Fibroblast of villous mesenchyme (primary cell): ENCODE measurements at places on chromosomes 1 and 21.
A peak's percentile ranks its signal among the peaks of the same experiment; 100 is the strongest.

- peak; percentile 56 for DNase-seq
Observed at GRCh38 chr1:30955448-30956015, 47.0 kb upstream of the SDC3 start.

- DNase-seq: no peak
Observed at GRCh38 chr1:239655023-239655422, 268.7 kb downstream of the CHRM3 start.

DNA sequence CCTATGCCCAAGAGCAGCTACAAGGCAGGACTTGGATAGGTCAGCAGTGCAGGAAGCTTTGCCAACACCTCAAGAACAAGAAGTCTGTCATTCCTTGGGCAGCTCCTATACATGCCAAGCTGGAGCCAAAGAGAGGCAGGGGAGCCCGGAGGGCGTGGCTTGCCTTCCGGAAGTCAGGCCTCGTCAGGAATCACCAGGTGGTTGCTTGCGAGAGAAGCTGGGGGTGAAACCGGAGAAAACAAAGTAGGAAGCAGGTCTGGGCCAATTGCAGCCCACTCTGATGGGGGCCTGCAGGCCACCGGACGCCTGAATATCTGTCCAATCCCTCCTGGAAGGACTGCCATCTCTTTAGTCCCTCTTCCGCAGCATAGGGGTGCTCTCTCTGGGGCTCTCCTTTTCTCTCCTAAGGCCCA is 794 bp upstream of the FAM76A start:
- no peak for DNase-seq

DNA sequence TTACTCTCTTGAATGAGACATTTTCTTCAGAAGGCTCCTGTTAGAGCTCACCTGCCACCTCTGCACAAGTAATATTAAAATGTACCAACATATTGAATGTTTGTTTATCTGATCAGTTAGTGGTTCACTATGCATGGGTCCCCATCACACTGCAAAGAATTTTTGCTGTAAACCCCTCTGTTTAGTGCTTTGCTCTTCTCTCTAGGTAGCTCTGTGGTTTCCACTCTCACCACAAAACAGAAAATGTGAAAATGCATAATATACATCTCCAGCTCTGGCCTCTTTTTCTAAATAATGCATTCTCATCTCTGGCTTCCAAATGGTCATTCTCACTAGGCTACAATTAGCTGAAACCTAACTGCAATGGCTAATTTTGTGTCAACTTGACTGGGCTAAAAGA is 176.7 kb downstream of the TRIM33 start:
- DNase-seq: no peak

GRCh38 chr1:85322655-85323054 is 46.2 kb upstream of the BCL10 start:
- DNase-seq: no peak

DNA sequence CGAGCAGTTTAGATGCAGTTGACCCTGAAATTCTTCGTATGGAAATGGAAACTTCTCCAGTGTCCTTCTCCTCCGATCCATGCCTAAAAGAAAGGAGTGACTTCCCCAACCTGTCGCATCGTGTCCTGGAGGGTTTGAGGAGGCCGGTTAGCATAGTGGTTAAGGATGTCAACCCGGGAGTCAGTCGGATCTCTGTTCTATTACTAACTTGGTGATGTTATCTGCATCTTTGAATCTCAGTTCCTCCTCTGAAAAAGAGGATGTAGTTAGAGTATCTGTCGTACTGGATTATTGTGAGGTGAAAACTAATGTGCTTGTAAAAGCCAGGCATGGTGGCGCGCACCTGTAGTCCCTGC is 684 bp downstream of the ZBTB8B start:
- DNase-seq: no peak

DNA sequence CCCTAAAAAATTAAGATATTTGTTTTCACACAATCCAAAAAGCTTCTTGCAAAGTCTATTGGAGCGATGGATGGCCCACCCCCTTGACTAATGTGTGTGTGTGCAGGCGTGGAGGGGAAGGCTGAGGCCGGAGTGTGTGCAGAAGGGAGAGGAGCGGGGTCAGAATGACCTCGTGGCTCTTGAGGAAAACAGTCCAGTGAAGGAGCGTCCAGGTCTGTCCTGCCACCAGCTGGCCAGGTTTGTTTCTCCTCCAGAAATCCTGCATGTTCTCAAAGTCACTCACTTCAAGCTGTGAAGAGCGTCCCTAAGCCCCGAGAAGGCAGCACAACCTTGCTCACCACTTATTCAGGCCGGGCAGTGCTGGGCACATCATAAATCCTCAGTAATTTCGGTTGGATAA is 69.5 kb upstream of the SSX2IP start:
- DNase-seq: no peak

DNA sequence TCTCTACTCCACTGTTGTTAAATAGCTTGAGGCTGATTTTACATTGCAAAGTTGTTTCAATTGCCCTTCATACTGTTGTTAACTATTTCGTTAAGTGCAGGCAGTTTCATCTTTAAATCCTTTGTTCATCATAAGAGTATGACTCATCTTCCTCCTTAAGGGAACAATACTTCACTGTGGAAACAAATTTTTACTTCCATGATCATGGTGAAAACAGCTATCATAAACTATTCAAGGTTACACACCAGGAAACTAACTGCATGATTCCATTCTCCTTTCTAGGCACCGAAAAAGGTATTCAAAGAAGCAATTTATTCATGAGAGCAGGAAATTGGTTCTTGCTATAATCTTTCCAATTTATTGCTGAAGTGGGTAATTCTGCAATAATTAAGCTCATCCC is 593.2 kb downstream of the LRRIQ3 start:
- DNase-seq: no peak

DNA sequence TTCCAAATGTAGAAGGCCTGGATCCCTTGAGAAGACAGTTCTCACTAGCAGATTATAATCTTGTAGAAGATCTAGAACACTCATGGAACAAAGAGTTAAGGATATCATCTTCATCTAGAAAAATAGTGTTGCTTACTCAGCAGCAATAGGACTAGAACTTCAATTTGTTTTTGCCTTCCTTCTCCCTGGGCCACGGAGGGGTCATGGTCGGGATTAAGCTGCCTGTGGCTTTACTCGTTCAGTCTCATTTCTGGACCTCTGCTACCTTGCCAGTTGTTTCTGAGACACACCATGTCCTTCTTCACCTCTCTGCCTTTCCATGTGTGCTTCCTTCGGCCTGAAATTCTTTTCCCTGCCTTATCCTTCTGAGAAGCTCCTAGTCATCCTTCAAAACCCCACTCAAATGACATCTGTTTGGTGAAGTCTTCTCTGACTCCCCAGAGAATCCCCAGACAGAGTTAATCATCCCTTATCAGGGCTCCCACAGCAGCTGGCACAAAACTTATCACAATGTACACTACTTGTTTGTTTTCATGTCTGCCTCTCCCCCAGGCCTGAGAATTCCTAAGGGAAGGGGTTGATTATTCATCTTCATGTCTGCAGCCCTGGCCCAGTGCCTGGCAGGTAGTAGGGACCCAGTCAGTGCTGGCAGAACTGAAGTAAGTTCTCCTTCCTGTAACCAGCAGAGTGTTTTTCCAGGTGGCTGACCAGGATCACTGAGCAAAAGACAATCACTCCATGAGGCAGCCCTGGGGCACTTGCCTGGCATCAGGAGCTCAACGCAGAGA is 15.5 kb upstream of the SNX27 start:
- DNase-seq: peak; percentile 30

- peak; percentile 90 for DNase-seq
Observed at GRCh38 chr1:91783423-91784170, 102.4 kb downstream of the TGFBR3 start.

GRCh38 chr1:9192578-9193232 is 41.9 kb upstream of the H6PD start:
- no peak for DNase-seq

DNA sequence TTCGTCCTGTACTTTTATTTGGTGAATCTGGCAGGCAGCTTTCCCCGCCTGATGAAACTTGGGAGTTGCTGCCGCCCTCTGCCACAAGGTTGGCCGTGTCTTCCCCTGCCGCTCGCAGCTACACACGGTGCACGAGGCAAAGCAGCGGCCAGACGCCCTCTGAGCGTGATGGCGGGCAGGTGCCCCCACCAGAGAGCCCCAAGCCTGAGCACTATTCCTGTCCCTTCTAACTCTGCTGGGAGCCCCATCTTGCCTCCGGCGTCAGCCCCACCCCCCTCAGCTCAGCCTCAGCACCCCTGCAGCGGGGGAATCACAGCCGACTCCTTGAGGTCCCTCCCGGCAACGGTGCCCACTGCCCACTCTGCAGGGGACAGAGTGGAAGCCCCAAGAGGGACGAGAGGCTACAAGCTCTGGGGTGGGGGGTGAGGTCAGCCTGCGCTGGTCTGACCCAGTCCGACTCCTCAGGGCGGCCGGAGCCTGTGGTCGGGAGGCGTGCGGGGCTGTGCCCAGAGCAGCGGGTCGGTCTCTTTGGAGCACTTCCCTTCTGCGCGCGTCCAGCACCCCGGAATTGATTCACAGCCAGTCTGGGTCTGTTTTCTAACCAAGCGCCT is 41.3 kb downstream of the RIPK4 start:
- DNase-seq: no peak

DNA sequence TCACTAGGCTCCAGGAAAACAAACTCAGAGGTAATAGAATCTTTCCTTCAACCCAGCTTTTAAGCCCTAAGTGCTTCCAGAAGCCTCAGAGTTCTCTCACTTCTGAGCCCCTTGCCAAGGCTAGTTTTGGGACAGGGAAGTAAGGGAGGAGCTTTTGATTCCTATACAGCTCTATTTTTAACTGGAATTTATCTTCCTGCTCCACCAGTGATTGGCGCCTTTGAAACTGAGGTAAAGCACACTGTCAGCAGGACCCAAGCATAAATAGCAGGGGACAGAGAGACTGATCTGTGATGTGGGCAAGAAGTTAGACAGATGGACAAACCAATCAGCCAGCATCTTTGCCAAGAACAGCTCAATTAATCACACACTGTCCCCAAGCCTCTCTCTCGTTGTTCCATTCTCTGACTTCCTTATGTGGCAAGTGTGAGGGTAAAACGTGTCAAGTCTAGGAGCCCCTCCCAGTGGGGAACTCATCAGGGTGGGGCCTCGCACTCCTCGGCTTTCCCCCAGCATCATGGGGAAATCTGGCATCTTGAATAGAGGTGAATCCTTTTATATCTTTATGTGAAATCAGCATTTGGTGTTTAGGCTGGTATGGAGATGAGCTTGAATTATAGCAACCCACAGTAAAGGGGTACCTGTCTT is 40.2 kb upstream of the MPZL1 start:
- no peak for DNase-seq

- no peak for DNase-seq
Observed at GRCh38 chr1:160952129-160952510, 2.5 kb downstream of the ITLN2 start.

DNA sequence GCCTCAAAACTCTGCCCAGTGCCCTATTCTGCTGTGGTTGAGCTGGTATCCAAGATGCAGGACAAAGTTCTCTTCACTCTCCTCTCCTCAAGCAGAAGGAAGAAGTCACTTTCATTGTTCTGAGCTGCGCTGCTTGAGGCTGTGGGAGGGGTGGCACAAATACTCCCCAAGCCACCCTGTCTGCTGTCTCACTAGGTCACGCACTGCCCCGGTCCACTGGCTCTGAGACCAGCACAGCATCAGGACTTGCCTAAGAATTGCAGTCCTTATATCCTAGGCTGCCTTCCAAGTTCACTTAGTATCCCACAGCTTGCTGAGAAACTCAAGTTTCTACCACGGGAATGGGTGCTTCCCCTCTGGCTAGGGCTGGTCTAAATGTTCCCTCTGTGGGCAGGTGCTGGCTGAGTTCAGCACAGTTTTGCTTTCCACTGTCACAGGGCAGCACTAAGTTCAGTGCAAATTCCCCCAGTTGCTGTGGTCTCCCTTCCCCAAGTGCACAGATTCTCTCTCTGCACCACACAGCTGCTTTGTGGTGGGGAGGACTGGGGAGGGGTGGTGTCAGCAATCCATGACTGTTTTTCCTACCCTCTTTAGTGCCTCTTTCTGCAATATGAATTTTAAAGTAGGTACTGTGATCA is 32.4 kb downstream of the SLC9C2 start:
- no peak for DNase-seq

- no peak for DNase-seq
Observed at GRCh38 chr1:158901623-158902022, 29.7 kb upstream of the PYHIN1 start.

DNA sequence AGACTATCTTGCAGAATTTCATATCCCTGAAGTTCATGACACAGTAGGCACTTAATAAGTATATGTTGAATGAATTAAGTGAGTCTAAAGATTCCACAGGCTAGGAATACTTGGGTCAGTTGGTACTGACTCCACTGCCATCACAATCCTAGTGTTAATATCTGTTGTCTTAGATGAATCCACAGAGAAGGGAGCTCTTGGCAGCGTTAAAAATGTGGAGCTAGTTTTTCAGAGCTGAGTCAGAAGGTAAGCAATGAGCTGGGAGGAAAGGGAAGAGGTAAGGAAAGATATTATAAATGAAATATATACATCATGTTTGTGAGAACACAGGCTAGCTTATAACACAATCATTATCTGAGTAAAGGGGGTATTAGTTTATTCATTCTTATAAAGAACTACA is 21.8 kb upstream of the GORAB start:
- no peak for DNase-seq

- no peak for DNase-seq
Observed at GRCh38 chr21:44456214-44456914, 1.1 kb downstream of the LRRC3 start.

- no peak for DNase-seq
Observed at GRCh38 chr1:151401125-151401788, 1.9 kb downstream of the PSMB4 start.

DNA sequence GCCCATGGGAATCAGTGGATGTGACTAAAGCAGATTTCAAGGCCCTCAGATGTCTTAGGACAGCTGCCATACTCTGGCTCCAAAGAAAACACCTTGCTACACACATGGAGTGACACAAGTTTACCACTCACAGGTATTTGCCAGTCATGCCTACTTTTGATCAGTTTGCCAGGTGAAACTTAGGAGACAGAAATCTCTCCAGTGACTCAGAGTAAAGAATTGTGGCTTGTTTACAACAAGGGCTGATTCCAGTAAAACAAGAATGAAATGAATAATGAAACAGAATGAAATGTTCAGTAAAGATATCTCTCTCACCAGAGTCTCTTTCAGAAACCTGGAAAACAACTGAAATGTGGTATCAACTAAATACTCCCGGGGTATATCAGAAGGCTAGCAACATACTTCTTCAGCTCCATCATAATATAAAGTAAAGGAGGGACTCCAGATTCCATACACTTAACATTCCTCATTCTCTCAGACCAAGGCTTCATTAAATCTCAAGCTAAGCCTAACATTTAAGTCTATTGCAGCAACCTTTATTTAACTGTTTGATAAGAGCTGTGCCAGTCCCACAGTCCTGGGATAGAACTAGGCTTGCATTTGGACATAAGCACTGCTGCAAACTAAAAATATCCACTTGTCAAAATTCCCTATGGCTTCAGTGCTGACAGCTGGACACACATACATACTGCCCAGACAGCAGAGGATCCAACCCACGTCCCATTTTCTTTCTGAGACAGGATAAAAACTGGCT is 143.3 kb downstream of the SIPA1L2 start:
- DNase-seq: peak; percentile 55

- no peak for DNase-seq
Observed at GRCh38 chr1:6352138-6352563, 41.4 kb downstream of the ACOT7 start.
